IPS-NIHi11 (cell line): ENCODE measurements at places on chromosomes 5 and 9.

- DNase-seq = no peak
These were observed 44.9 kb downstream of the HMCN2 start for GRCh38 chr9:130310456-130310855.

- no peak for DNase-seq
These were observed 136.8 kb downstream of the MVB12B start for GRCh38 chr9:126463426-126463825.

- DNase-seq = no peak
These were observed 52.0 kb upstream of the KLF4 start for GRCh38 chr9:107541523-107541922.

GRCh38 chr5:103889500-103890209 is 327.1 kb upstream of the NUDT12 start:
- no peak for DNase-seq

DNA sequence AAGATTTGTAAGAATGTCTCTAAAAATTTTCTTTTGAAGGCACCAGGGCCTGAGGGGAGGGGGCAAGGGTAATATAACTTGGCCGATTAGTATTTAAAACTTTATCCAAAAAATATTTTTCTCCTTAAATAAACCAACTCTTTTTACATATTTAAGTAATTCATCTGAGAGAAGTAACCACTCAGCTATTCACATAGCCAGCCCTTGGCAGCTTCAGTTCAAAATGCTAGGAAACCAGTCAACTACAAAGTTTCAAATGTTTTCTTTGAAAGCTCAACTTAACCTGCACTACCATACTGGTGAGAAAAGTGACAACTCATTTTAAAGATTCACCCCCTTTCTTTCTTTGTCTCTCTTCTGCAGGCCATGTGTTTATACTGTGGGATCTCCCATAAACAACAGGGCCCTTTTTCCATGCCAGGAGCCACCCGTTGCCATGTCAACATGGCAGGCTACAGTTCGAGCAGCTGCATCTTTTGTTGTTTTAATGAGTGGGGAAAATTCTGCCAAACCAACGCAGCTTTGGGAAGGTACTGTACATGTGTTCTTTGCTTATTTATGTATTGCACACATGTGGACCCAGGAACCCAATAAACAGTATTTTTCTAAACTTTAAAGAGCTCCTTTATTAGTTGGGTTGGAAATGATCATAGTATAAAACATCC is 46.3 kb downstream of the AOPEP start:
- no peak for DNase-seq

- peak; percentile 32 for DNase-seq
These were observed 139.5 kb upstream of the DMRTA1 start for GRCh38 chr9:22307013-22307711.

- DNase-seq = no peak
These were observed 586.5 kb downstream of the IRX1 start for GRCh38 chr5:4182144-4182543.

GRCh38 chr5:150989695-150990094 is 30.7 kb upstream of the GPX3 start:
- peak; percentile 72 for DNase-seq

DNA sequence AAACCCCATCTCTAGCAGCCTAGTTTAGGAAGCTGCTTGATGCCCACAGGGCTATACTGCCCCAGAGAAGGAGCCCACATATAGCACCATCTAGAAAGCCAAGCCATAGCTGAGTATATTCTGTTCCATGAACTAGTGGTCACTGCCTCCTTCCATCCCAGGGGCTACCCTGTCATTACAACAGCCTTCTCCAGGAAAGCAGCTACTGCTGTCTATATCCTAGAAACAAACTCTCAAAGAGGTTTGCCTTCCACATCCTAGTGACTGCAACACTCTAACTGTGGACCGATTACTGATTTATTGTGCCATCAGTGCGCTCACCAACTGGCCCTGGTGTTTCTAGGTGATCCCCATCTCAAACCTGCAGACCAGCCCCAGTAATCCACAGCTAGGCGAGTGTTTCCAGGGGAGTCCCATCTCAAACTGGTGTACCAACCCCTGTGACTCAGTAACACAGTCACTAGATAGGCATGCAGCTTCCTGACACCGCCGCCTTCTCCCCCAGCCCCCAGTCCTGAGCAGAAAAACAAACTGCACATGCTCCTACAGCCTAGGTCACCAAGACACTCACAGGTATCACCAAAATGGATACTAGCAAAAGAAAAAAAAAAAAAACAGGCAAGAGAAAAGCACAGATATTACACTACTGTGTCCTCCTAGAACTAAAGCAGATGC is 14.8 kb downstream of the SPTLC1 start:
- no peak for DNase-seq

GRCh38 chr9:114185570-114186490 is 30.5 kb downstream of the COL27A1 start:
- no peak for DNase-seq
